Psoas muscle (tissue), 8 donors: ENCODE measurements at places on chromosomes 3 and 15. TPM values are rescaled to one million over a fixed set of nuclear protein-coding genes. Genes with fewer than 3 reads are reported as not detected.

The HIGD2B gene
- total RNA-seq = not detected

The COL8A1 gene
- total RNA-seq = 5.4 TPM

The PIERCE2 gene
- total RNA-seq = 10.7 TPM

The ARHGEF3 gene
- total RNA-seq = 10.4 TPM

The DNAJC17 gene
- total RNA-seq = 11.7 TPM

GRCh38 chr3:43998836-43999727 lies 242.6 kb upstream of the TOPAZ1 start:
- peaks cover 31% of the 10 kb centered on the region for H3K4me1 ChIP-seq
- peaks cover 47% of the 10 kb centered on the region for H3K27me3 ChIP-seq
- no peak for DNase-seq
- H3K4me3 ChIP-seq = peak overlapping the region; percentile 68

DNA sequence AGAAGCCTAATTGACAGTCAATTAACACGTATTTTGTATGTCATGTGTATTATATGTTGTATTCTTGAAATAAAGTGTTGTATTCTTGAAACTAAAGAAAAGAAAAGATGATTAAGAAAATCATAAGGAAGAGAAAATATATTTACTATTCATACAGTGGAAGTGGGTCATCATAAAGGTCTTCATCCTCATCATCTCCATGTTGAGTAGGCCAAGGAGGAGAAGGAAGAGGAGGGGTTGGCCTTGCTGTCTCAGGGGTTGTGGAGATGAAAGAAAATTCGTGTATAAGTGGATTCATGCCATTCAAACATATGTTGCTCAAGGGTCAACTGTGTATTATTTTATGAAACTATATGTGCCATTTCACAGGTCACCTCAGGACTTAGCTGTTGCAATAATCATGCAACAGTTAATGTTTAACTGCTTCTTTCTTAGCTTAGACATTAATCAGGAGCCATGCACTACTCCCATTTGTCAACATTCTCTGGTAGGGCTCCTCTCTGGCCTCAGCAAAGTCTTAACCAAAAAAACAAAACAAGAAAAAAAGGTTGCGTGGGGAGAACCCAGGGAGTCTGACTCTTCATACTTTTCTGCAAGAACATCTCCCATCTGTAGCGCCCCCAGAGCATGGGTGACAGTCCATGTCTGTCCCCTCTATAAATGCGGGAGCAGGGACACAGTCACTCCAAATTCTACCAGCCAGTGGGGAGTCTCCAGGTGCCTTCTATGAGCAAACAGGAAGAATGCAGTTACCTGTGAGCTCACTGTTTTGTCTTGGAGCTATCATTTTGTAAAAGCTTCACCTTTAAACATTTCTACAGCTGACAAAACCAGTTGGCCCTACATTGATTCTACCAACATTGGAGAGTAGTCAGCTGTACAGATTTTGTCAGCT lies 19.9 kb upstream of the LRRC2 start:
- no peaks in the 10 kb centered on the region for H3K36me3 ChIP-seq
- H3K27me3 ChIP-seq = no peaks in the 10 kb centered on the region

- no peak for DNase-seq
- no peaks in the 10 kb centered on the region for H3K4me1 ChIP-seq
- no peaks in the 10 kb centered on the region for H3K27me3 ChIP-seq
- no peaks in the 10 kb centered on the region for H3K36me3 ChIP-seq
Measured at GRCh38 chr3:176623468-176624150, 573.7 kb downstream of the TBL1XR1 start.

DNA sequence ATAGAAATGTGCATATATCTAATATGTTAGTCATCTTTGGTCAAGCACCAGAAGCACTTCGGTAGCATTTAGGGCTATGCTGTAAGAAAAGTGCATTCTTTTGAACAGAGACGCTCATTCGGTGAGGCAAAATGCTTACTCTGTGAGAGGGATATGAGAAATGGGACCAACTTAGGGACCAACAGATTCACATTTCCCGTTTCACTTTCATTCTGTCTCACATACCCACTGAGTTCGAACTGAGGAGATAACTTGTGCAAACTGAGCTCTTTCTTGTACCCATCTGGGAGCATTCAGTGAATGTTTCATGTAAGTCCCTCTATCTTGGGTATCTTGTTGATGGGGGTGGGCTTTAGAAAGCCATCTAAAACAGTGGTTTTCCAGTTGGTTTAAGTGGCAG lies 135.3 kb downstream of the FEZF2 start:
- H3K36me3 ChIP-seq = peaks cover 4% of the 10 kb centered on the region
- no peak overlapping the region for H3K27ac ChIP-seq
- no peak overlapping the region for H3K4me3 ChIP-seq
- H3K27me3 ChIP-seq = no peaks in the 10 kb centered on the region
- no peaks in the 10 kb centered on the region for H3K4me1 ChIP-seq

DNA sequence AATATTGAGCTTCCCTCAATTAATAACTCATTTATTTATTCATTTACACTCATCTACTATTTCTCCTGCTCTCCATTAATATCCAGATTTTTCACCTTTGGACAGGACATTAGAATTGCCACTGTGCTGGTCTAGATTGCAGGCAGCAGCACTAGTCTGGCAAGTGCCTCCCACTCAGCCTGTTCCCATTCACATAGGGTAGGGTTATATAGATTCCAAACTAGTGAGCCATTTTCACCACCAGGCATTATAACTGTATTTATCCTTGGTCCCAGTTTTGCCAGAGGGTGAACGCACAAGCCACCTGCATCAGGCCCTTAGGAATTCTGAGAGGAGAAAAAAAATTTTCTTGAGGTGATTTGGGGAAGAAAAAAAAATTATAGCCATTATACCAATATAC lies 44.5 kb downstream of the ANAPC13 start:
- no peak overlapping the region for H3K27ac ChIP-seq
- H3K4me1 ChIP-seq = peaks cover under 1% of the 10 kb centered on the region
- H3K4me3 ChIP-seq = no peak overlapping the region
- DNase-seq = no peak

DNA sequence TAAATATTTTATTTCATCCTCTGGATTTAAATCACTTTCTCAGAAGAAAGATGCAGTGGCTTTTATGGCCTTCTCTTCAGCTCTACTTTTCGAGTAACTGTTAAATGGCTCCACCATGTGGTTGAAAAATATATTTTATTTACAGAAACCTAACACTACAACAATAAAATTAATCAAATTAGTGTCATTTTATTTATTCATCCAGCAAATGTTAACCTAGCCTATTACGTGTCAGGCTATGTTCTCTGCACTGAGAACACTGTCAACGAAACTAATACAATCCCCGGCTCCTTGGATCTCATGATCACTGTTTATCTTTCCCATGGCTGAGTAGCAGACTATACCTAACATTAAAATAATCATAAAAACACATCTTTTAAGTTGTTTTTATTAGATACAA lies 148.0 kb upstream of the OSTN start:
- H3K27ac ChIP-seq = no peak overlapping the region
- H3K27me3 ChIP-seq = no peaks in the 10 kb centered on the region
- H3K4me1 ChIP-seq = no peaks in the 10 kb centered on the region
- no peak for DNase-seq
- H3K36me3 ChIP-seq = no peaks in the 10 kb centered on the region
- no peak overlapping the region for H3K4me3 ChIP-seq

DNA sequence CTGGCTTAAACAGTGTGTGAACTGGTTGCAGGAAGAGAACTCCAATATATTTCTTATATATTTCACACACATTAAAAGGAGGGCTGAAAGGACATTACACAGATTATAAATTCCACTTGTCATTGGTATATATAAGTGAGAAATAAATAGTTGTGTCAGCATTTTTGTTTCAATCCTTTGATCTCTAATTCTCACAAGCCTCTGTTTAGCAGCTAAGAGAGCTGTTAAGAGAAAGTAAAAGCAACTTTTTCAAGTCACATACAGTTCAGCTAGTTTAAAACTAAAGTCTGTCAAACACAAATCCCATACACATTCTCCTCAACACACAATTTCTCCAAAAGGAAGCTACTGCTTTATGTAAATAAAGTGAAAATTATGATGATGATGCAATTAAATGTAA lies 70.5 kb upstream of the CCDC39 start:
- DNase-seq = no peak
- no peaks in the 10 kb centered on the region for H3K36me3 ChIP-seq
- no peaks in the 10 kb centered on the region for H3K27me3 ChIP-seq
- no peaks in the 10 kb centered on the region for H3K4me1 ChIP-seq
- H3K27ac ChIP-seq = no peak overlapping the region

DNA sequence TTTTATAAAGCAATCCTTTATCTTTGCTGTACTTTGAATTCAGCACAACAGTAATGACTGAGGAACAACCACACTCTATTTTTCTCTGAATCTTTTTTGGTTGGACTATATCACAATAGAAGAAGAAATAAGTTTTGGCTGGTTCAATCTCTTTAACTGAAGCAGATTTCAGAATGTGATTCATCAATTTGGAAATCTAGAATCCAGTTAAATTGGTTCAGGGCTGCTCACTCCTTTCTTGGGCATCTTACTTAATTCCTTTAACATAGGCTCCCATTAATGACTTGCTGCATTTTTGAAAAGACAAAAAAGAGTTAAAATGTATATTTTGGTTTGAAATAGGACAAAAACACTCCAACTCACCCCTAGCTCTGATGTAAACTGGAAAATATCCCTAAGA lies 688.3 kb upstream of the NECTIN3 start:
- no peaks in the 10 kb centered on the region for H3K36me3 ChIP-seq
- H3K4me3 ChIP-seq = no peak overlapping the region
- no peak for DNase-seq
- H3K4me1 ChIP-seq = no peaks in the 10 kb centered on the region

DNA sequence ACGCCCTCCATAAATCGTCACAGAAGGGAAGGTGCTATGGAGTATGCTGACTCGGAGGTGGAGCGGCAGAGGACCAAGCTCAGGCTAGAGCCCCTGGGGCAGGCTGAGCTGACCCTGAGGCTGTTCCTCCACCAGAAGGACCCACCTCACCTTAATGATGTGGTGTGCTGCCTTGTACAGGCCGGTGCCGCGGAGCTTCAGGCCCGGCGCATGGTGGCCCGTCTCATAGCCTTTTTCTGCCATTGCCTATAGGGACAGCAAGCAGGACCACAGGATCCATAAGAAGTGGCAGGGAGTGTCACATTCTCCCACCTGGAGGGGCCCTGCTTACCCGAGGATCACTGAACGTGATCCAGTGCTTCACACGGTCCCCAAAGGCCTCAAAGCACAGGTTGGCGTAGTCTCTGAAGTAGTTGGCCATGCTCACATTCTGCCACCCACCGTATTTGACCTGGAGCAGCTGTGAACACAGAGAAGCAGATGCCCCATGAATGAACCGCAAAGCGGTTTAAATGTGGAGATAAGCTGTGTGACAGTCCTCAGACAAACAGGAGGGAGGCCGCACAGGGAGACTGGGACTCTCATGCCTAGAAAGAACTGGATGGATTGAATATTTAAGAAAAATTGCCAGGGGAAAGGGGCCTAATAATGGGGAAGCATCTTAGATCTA lies 4.8 kb downstream of the LCTL start:
- H3K4me1 ChIP-seq = no peaks in the 10 kb centered on the region
- no peak for DNase-seq
- H3K27ac ChIP-seq = no peak overlapping the region
- H3K4me3 ChIP-seq = no peak overlapping the region

GRCh38 chr3:117910820-117911521 lies 1123.7 kb downstream of the IGSF11 start:
- H3K4me1 ChIP-seq = no peaks in the 10 kb centered on the region
- H3K27ac ChIP-seq = no peak overlapping the region
- no peak overlapping the region for H3K4me3 ChIP-seq
- no peaks in the 10 kb centered on the region for H3K36me3 ChIP-seq
- no peak for DNase-seq
- peaks cover 3% of the 10 kb centered on the region for H3K27me3 ChIP-seq

DNA sequence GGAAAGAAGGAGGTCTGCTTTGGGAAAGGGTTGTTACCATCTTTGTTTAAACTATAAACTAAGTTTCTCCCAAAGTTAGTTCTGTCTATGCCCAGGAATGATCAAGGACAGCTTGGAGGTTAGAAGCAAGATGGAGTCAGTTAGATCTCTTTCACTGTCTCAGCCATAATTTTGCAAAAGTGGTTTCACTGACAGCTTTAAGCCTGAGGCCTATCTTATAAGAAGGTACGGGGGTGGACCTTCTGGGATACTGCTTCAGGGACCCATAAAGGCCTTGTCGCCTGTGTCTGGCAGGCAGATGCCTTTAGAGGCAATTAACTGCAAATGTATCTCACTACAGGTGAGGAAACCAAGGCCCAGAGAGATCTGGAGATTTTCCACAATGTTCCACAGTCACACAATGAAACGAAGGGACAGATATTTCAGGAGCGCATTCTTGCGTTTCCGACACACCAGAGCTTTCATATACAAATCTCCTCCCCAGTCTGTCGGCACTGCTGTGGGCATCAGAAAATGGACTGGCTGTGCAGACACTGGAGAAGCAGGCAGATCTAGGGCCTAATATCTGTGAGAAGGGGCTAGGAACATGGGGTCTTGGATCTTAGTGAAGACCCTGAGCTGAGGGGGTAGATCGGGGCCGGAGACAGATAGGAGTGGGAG lies 169.5 kb upstream of the SMAD3 start:
- no peak overlapping the region for H3K4me3 ChIP-seq
- no peaks in the 10 kb centered on the region for H3K4me1 ChIP-seq
- no peak overlapping the region for H3K27ac ChIP-seq
- no peaks in the 10 kb centered on the region for H3K36me3 ChIP-seq

GRCh38 chr15:47577000-47577399 lies 140.3 kb upstream of the SEMA6D start:
- DNase-seq = no peak
- no peak overlapping the region for H3K4me3 ChIP-seq
- H3K36me3 ChIP-seq = no peaks in the 10 kb centered on the region
- H3K4me1 ChIP-seq = no peaks in the 10 kb centered on the region
- H3K27me3 ChIP-seq = no peaks in the 10 kb centered on the region
- no peak overlapping the region for H3K27ac ChIP-seq

GRCh38 chr3:125622381-125622791 lies 27.1 kb upstream of the OSBPL11 start:
- H3K4me3 ChIP-seq = peak overlapping the region; percentile 16
- no peaks in the 10 kb centered on the region for H3K36me3 ChIP-seq
- H3K27me3 ChIP-seq = no peaks in the 10 kb centered on the region
- peaks cover 15% of the 10 kb centered on the region for H3K4me1 ChIP-seq

DNA sequence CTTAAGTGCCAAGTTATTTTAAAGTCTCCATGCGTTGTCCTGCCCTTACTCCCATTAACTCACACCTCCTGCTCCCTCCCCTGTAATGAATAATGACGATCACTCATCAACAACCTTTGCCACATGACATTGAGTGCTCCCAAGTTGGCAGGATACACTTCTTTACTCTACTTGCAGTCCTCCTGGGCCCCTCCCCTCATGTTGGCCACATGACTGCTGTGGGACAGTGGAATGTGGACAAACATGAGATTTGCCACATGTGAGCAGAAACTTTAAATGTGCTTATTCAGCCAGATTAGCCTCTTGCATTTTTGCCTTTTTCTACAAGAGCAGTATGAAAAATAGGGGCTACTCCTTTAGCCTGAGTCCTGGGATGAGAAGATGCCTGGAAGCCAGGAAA lies 167.9 kb downstream of the DCLK3 start:
- H3K36me3 ChIP-seq = no peaks in the 10 kb centered on the region
- H3K27me3 ChIP-seq = no peaks in the 10 kb centered on the region
- no peak overlapping the region for H3K27ac ChIP-seq
- no peak overlapping the region for H3K4me3 ChIP-seq
- no peaks in the 10 kb centered on the region for H3K4me1 ChIP-seq
- DNase-seq = no peak
